ENCODE measurements at places on chromosomes 4 and X.

GRCh38 chr4:90181644-90182043 lies 54.5 kb downstream of the CCSER1 start:
- DNase-seq: no peak

GRCh38 chr4:56630876-56631666 lies 50.0 kb downstream of the HOPX start:
- DNase-seq: no peak

GRCh38 chrX:46180258-46180687 lies 364.9 kb downstream of the ZNF674 start:
- DNase-seq: no peak

GRCh38 chrX:143336261-143336660 lies 181.0 kb downstream of the SPANXN3 start:
- no peak for DNase-seq

- DNase-seq: no peak
Measured at GRCh38 chr4:26803211-26803861, 57.3 kb upstream of the STIM2 start.

- DNase-seq: no peak
Measured at GRCh38 chrX:43083016-43083415, 305.1 kb upstream of the PPP1R2C start.

GRCh38 chr4:67158666-67159065 lies 386.6 kb downstream of the CENPC start:
- no peak for DNase-seq

- no peak for DNase-seq
Measured at GRCh38 chrX:44997282-44997812, 124.4 kb downstream of the KDM6A start.

- DNase-seq: no peak
Measured at GRCh38 chrX:109600237-109600651, 24.7 kb downstream of the KCNE5 start.

GRCh38 chr4:78747475-78747922 lies 28.7 kb upstream of the BMP2K start:
- DNase-seq: no peak

DNA sequence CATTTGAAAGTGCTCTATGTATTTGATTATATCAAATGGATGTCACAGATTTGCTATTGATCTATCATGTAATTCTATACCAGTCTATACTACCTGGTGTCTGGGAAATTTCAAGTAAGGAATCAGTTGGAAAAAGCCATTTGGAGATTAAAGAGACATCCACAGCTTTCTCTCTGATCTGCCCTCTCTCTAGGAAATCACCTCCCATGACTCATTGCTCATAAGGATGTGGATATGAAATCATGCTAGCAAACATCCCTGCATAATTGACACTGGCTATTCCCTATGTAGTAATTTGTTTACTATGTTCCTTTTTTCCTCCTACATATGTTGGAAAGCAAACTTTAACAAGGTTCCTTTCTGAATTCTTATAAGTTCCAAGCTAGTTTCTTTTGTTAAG lies 94.3 kb downstream of the TEX13A start:
- DNase-seq: no peak

- DNase-seq: peak; percentile 10
Measured at GRCh38 chrX:69158166-69158980, 6.9 kb downstream of the PJA1 start.

GRCh38 chr4:124044867-124045266 lies 648.3 kb downstream of the SPRY1 start:
- no peak for DNase-seq

DNA sequence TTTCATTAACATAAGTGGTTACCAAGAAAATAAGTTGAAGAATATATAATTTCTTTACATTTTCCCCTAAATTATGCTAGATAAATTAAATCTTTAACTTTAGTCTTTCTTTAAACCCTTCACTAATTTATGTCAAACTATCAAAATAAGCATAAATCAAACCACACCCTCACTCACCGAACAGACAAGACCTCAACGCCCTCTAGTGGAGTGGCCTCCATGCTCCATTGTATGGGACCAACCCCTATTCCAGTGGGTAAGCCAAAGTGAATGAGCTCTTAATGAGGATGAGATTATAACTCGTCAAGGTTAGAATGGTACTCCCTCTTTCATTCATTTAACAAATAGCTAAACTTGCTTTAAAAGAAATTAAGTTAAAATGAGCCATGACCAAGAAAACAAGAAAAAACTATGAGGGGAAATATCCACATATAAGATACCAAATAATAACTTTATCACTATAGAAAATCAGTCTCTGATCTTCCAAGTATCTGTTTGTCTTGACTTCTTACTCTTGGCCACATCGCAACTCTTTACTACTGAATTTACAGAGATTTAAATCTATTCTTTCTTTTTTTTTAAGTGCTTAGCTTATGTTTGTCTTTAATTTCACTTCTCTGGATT lies 15.6 kb upstream of the BBS12 start:
- no peak for DNase-seq

DNA sequence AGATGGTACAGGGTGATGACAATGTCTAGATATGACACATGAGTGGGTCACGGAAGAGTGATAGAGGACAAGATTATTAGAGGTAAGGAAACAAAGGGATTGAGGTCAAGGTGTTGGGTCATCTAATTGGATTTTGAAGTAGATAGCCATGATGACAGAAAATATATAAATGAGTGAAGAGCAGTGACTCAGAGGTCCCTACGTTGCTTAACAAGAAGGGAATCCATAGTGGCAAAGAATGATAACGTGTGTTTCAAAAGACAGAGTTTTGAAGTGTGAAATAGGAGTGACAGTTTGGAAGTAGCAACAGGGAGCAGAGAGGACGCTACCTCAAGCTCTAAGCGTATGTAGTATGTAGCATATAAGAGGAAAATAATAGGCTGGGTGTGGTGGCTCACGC lies 22.2 kb upstream of the CAMK2D start:
- no peak for DNase-seq

DNA sequence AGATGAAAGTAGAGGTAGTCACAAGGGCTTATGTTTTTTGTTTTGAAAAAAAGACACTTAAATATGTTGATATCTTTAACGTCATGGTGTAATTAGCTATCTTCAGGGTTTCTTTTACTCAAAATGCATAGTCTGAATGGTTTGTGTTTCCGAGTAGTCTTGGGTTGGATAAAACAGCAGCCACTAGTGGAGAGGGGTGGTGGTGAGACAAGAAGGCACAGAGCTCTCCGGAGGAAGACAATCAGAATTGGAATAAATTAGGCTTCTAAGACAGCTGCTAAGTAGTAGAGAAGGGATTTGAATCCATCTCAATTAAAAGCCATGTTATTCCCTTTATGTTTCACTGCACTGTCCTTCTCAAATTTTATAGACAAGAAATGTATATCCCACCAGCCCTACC lies 240.4 kb upstream of the VEGFC start:
- no peak for DNase-seq

GRCh38 chrX:123873956-123874355 lies 14.1 kb downstream of the XIAP start:
- no peak for DNase-seq

DNA sequence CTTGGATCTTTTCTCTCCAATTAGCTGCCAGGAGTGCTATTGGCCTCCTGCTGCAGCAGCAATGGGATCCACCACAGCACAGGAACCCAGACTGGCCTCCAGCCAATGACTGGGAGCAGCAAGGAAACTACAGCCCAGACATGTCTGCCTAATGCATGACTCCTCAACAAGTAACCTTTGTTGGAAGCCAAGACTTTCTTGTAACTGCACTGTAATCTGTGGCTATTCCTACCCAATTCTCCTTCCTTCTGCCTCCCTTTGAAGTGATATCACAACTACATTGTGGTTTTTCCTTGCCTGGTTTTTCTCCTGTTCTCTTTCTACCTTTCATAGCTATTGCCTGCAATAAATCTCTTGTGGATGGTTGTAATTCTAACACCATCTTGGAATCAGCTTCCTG lies 39.8 kb downstream of the SNCA start:
- no peak for DNase-seq

DNA sequence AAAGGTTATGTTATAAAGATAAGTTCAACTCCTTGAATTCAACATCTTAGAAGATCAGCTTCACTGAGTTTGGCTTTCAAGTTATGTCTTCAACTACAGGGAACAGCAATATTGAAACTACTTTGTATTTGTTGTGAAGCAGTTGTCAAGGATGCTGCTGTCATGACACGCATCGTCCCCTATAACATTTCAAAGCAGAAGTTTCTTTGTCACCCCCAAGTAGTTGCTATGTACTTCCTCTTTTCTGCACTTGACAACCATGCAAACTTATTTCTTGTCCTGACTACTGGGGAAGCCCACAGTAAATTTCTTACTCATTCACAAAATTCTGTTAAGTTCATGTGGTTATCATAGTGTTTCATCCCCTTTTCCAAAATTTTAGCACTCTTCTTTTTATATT lies 14.3 kb downstream of the ANTXR2 start:
- DNase-seq: peak; percentile 16

- DNase-seq: no peak
Measured at GRCh38 chrX:75154871-75155270, 1.2 kb downstream of the ABCB7 start.

GRCh38 chr4:147567276-147567675 lies 49.9 kb upstream of the TMEM184C start:
- DNase-seq: no peak

DNA sequence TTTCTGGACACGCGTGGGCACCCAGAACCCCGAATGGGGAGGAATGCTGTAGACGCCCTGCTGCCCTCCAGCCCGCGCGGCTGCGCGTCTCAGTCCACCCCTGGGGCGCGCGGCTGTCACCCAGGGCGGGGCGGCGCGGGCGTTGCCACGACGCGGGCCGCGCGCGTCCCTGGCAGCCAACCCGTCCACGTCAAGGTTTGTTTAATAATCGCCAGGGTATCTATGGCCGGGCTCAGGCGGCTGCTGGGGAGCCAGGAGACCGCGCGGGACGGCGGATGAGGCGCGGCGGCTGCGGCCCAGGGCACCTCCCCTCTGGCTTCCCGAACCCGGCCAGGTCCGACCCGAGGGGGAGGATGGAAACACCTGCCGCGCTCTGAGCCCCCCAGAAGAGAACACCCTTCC lies at the start of gene SPATA18:
SPATA18 (plus strand) TSS at position 92 of the 402 bp plus-strand sequence. CDS start 401 bp downstream, outside the sequence.
- no peak for DNase-seq

GRCh38 chrX:3263681-3264126 lies 82.7 kb downstream of the MXRA5 start:
- no peak for DNase-seq

- no peak for DNase-seq
Measured at GRCh38 chrX:120402369-120402768, 40.5 kb downstream of the ATP1B4 start.

- peak; percentile 17 for DNase-seq
Measured at GRCh38 chr4:113106108-113106507, 56.7 kb downstream of the ANK2 start.

DNA sequence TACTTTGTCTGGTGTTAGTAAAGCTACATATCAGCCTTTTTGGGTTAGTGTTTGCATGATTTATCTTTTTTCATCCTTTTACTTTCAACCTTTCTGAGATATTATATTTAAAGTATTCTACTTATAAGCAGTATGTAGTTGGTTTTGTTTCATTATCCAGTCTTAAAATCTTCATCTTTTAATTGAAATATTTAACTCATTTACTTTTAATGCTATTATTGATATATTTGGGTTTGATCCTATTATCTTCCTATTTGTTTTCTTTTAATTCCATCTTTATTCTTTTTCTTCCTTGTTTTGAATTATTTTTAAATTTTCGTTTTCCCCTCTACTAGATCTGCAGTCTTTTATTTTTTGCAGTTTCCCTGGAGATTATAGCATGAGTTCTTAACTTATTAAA lies 44.0 kb downstream of the CLDN22 start:
- no peak for DNase-seq

DNA sequence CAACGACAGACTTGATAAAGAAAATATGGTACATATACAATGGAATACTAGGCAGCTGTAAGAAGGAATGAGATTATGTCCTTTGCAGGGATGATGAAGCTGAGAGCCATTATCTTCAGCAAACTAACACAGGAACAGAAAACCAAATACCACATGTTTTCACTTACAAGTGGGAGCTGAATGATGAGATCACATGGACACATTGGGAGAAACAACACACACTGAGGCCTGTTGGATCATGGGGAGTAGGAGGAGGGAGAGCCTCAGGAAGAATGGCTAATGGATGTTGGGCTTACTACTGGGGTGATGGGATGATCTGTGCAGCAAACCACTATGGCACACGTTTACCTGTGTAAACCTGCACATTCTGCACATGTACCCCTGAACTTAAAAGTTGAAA lies 209.7 kb downstream of the SPRY1 start:
- DNase-seq: no peak

- DNase-seq: no peak
Measured at GRCh38 chrX:134911348-134911747, 79.4 kb upstream of the SMIM10 start.

DNA sequence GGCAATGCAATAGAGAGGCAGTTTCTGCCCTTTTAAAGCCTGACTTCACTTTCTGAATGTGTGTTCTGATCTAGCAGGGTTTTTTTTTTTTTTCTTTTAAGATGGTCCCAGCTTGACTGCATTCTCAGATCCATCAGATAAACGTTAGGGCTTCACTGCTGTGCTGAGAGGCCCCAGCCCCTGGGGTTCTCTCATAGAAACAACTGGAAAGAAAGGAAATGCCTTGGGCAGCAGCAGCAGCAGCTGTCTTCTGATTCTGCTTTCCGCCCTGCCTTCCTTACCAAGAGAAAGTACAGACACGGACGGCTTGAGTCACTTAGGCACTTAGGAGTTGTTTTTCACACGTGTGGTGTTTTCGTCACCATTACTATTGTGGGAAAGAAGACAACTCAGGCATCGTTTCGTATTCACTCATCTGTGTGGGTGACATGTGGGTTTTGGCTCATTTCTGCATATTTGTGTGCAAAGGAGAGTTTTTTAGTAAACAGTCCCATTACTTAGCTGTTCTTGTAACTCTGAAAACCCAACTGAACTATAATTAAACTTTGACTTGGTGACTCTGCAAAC lies 172.0 kb downstream of the PTTG2 start:
- DNase-seq: no peak

- no peak for DNase-seq
Measured at GRCh38 chrX:39853417-39854030, 244.2 kb downstream of the BCOR start.

DNA sequence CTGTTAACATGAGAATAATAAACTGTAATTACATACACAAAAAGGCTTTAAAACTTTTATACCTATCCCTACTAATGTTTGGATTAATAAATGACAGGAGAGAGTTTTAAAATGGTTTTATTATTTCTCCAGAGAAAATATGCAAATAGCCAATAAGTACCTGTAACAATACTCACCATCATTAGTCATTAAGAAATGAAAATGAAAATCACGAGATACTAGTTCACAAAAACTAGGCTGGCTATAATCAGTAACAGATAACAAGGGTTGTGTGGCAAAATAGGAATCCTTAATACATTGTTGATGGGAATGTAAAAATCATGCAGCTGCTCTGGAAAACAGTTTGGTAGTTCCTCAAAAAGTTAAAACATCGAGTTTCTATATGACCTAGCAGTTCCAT lies 25.2 kb upstream of the AP1AR start:
- no peak for DNase-seq

GRCh38 chrX:85114776-85115175 lies 111.1 kb downstream of the APOOL start:
- no peak for DNase-seq

- no peak for DNase-seq
Measured at GRCh38 chr4:71406459-71406963, 67.7 kb downstream of the SLC4A4 start.

Measured in SW 1271 (cell line).